ENCODE measurements at places on chromosomes 4 and X.

DNA sequence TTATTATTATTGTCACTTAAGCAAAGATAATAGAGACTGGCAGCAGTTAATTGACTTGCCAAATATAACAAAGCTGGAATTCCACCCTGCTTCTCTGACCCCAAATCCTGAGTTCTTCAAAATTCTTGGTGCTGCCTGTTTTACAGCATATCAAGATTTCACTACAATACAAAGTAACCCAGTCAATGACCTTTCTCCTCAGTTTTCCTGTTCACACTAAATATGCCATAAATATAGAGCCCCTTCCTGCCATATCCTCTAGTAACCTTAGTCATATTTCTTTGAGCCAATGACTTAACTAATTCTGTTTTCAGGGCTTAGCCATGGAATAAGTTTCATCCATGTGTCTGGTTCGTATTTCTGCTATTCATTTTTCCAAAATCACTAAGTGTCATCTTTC is 315.3 kb upstream of the HS3ST1 start:
- DNase-seq: no peak

GRCh38 chr4:89284020-89284424 is 23.6 kb downstream of the GPRIN3 start:
- DNase-seq: no peak

GRCh38 chr4:166044871-166045270 is 171.8 kb downstream of the TLL1 start:
- DNase-seq: no peak

DNA sequence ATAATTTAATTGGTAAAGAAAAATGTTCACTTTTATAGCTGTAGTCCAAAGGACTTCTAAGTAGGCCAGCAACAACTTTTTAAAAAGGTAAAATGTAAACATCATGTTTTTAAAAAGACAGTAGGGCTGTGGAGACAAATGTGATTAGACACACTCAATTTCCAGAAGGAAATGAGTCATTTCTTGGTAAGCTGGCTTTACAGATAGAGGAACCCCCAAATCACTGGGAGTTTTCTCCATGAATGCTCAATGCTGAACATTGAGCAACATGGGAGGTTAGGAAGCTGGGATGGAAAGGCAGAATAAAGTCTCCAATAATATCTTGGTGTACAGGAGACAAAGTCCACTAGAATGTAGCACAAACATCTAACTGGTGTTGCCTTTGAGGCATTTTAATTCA is 121.3 kb downstream of the NWD2 start:
- no peak for DNase-seq

DNA sequence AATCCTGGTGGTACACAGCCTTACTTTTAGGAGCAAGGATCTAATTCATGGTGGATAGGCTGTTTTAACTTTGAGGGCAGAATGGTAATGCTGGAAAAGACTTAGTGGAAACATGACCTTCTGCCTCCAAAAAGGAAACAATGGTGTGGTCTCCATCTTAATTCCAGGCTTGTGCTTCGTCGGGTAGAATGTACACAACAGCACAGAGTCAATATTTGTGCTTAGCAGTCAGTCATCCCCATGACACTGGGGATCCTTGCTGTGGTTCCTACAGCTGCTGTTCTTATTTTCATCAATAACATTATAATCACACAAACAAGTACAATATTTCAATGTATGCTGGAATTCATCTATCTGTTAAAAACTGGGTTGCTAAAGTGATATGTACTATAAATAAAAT is 104.4 kb downstream of the HHIP start:
- no peak for DNase-seq

All from A549 (cell line).